ENCODE measurements at places on chromosomes 3 and 15.
A peak's percentile ranks its signal among the peaks of the same experiment; 100 is the strongest.

DNA sequence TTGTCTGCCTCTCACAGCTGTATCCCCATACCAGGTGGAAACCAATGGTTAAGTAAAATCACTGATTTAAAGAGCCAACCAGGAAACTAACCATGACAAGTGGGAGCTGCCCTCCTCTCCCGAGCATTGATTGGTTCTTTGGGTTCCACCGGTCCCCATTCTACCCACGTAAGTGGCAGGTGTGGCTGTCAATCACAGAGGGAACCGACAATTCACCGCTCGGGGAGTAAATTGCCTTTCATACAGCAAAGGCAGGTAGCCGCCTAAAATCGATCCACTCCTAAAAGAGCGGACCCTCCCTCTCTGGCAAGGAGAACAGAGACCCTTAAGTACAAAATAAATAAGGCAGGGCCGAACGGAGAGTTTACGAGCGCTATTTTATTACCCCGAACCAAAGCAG is 1.2 kb downstream of the ERC2 start:
- DNase-seq, result no peak

DNA sequence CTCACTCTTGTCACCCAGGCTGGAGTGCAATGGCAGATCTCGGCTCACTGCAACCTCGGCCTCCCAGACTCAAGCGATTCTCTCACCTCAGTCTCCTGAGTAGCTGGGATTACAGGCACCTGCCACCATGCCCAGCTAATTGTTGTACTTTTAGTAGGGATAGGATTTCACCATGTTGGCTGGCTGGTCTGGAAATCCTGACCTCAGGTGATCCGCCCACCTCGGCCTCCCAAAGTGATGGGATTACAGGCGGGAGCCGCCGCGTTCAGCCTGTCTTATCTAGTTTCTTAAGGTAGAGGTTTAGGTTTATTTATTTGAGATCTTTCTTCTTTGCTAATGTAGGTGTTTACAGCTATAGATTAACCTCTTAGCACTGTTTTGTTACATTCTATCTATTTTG is 708.8 kb downstream of the ZNF385D start:
- DNase-seq, result no peak

GRCh38 chr3:129449279-129450115 is 9.5 kb downstream of the IFT122 start:
- DNase-seq, result no peak

DNA sequence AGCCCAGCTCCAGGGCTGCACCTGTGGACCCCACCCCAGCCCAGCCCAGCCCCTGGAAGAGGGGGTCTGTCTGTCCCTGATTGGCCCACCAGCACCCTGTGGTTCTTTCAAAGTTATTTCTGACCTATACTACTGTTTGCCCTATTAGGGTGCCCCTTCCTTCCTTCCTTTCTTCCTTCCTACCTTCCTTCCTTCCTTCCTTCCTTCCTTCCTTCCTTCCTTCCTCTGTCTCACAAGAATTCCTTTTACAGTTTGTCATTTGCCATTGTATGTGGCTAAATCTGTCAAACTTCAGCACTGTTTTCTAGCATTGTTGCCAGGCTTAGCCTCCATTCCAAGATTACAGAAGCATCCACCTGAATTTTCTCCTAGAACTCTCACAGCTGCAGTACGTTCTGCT is 66.9 kb downstream of the KLF15 start:
- DNase-seq, result no peak

DNA sequence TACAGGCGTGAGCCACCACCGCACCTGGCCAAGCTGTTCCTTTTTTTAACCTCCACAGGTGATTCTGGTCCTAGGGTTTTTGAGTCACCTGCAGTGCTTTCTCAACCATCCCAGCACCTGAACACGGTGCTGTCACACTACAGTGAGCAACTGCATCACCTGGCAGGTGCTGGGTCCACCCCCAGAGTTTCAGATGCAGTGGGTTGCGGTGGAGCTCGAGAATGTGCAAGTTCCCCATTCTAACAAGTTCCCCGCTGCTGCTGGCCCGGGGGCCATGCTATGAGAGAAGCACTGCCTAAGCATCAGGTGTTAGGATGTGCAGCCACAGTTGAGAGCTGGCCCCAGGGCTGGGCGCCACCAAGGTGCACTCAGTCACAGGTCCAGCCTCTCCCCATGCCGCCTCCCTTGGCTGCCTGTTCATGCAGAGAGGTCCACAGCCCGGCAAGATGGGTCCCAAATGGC is 18.0 kb downstream of the ISG20 start:
- no peak for DNase-seq

DNA sequence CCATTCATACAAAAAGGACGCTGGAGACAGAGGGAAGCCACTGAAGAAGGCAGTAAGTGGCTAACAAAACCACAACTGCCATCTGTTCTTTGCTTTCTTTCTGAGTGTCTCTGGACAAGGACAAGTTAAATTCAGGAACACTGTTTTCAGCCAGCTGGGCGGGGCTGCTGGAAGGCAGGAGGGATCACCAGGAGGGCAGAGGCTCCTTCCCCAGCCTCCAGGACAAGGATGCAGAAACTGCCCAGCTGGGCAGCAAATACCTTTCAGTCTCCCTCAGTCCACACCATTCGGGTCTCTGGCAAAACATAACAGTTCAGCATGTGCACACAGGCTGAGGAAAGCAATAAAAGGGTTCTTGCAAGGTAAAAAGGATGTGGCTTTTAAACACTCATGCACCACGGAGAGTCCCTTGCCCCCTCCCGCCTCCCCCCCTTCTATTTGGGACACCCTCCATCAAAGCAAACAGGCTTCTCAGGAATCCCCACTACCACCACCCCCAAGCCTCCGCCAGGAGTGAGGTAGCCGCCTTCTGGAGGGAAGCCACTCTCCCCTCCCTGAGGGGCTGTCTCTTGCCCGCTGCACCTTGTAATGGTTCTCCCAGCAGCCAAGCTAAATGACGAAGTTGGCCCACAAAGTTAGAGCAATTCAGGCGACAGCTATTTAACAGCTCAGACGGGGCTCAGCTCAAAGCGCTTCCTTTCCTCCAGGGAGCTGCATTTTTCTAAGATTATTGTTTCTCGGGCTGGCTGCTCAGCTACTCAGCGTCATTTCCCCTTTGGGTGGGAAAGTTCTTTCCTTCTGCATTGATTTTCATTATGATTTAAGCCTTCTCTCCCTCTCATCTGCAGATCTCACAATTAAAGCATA is 3.8 kb downstream of the HEG1 start:
- peak; percentile 64 for DNase-seq

All from stimulated activated CD8-positive, alpha-beta memory T cell treated with anti-CD3 and anti-CD28 coated beads, Interleukin-4, amount 100 ng/mL, for 1 hour (primary cell).